ENCODE measurements at places on chromosomes 11 and 22.

GRCh38 chr11:121131656-121132055, 30.6 kb downstream of the TECTA start:
- no peak for DNase-seq

- DNase-seq: no peak
Observed at GRCh38 chr22:31093086-31093850, 12.2 kb downstream of the SMTN start.

- no peak for DNase-seq
Observed at GRCh38 chr22:42173183-42173926, 42.7 kb upstream of the CYP2D6 start.

- DNase-seq: no peak
Observed at GRCh38 chr11:11577251-11577855, 44.5 kb downstream of the GALNT18 start.

DNA sequence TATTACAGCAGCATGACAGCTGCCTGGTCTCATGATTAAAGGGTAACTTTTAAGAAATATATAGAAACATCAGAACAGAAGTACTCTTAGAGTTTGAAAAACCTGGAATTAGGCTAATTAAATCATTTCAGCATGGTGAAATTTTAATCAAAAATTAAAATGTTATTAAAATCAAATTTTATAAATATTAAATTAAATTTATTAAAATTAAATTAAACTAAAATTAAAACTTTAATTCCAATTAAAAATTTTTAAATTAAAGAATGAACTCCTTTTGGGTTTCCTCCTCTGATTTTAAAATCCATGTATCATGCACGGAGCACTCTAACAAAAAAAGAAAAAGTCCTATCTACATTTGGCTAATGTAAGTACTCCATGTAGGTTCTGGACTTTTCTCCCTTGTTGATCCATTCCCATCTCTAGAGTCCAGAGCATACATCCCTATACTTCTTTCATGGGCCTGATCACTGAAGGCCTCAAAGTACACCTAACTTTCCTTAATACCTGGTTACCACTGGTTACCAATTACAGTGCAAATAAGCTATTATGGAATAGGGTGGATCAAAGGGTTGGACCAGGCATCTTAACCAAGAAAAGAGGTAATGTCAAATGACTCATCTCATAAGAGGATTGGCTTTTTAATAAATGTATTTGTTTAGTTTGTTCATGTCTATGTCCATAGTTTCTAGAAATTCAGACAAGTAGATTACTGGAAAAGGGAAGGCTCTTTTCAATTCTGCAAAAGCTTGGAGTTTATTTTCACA, 48.4 kb upstream of the MUC15 start:
- no peak for DNase-seq

GRCh38 chr11:19802773-19803293, 90.2 kb downstream of the NAV2 start:
- no peak for DNase-seq

- DNase-seq: no peak
Observed at GRCh38 chr11:120945042-120945441, 78.9 kb upstream of the TBCEL start.

DNA sequence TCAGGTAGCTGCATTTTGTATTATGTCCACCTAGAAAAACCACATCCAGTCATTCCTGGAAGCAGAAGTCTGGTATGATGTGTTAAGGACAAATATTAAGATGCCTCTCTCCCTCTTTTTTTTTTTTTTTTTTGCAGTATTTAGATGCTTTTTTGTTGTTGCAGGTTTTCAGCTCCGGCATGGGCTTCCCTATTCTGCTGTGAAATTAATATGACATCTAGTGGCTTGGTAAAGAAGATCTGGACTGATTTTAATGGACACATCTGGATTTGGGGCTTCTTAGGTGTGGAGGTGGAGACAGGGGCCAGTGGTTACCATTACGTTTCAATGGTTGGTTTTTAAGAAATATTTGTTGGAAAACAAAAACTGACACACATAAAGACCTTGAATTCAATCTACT, 47.5 kb upstream of the RASSF10 start:
- DNase-seq: no peak

DNA sequence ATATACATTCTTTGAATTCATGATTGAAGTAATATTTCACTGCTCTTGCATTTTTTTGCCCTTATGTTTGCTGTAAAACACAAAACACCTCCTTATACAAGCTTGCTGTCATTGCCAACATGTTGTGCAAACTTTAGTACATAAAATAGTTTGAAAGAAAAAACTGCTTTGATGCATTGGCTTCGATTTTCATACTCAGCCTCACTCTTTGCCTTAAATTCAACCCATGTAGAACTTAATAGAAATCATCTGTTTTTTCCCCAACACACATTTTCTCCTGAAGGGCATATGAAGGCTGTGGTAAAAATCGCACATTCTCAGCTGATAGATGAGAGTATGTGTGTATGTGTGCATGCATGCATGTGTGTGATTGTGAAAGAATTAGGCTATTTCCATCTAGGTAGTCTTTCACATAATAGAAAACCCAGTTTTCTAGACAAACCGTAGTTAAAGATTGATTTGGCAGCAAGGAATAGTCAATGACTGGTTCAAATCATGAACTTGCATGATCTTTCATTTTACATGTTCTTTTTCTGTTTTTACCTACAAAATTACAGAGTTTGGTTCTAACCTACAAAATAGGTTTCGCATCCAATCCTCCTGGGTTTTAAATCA, 72.8 kb upstream of the MTMR2 start:
- DNase-seq: no peak

GRCh38 chr11:86663291-86663690, 9.1 kb downstream of the ME3 start:
- DNase-seq: no peak

DNA sequence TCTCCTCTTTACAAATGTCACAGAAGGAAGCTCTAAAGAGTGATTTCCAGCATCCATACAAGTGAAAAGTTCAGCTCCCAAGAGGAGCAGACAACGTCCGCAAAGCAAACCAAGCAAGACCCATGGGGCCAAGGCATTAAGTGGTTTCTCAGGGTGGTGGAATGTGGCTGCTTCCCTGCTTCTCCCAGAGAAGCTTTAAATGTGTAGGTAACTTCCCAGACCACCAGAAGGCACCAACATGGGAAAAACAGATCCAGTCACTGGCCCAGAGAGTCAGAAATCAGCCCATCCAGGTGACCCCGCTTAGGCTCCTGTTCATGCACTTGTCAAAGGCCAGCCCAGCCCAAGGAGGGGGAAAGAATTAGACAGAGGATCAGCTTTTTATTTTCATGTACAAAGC, 13.3 kb upstream of the PHF21A start:
- no peak for DNase-seq

DNA sequence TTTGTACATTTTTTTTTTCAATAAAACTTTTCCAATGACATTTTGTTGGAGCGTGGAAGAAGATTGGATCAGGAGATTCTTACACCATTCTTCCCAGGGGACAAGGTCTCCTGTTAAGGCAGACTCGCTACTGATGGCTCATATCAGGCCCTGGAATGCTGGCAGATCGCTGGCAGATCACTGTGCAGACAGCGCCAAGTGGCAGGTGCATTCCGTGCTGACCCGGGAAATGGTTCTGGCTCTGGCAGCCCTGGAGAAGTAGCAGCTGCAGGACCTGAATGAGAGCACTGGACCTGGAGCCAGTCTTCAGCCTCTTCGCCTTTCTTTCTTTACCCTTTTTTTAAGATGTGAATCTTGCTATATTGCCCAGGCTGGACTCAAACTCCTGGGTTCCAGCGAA, 10.7 kb downstream of the SERPINH1 start:
- no peak for DNase-seq

Measured in stimulated activated CD4-positive, alpha-beta T cell treated with anti-CD3 and anti-CD28 coated beads, Interleukin-4, amount 100 ng/mL, for 1 hour (primary cell).